Fibroblast of skin of abdomen (primary cell): ENCODE measurements at places on chromosomes 1 and 21.

DNA sequence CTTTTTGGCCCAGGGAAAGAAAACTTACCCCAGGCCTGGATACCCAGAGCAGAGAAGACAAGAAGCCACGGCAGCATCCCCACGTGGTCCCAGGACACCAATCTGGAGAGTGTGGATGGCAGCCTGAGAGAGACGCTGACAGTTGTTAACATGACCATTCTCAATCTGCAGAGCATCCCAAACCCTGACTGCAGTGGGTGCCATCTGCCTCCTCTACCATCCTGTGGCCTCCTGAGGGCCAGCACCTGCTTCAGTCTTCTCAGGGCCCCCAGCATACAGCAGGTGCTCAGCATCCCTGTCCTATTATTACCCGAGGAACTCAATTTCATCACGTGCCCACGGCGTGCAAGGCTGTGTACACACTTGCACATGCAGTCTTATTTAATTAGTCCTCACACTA, 785 bp downstream of the PGLYRP4 start:
- no peak for DNase-seq

GRCh38 chr1:159040206-159040605, 30.5 kb downstream of the IFI16 start:
- peak; percentile 77 for DNase-seq

GRCh38 chr1:44829506-44830384, 13.3 kb downstream of the PTCH2 start:
- DNase-seq = no peak

DNA sequence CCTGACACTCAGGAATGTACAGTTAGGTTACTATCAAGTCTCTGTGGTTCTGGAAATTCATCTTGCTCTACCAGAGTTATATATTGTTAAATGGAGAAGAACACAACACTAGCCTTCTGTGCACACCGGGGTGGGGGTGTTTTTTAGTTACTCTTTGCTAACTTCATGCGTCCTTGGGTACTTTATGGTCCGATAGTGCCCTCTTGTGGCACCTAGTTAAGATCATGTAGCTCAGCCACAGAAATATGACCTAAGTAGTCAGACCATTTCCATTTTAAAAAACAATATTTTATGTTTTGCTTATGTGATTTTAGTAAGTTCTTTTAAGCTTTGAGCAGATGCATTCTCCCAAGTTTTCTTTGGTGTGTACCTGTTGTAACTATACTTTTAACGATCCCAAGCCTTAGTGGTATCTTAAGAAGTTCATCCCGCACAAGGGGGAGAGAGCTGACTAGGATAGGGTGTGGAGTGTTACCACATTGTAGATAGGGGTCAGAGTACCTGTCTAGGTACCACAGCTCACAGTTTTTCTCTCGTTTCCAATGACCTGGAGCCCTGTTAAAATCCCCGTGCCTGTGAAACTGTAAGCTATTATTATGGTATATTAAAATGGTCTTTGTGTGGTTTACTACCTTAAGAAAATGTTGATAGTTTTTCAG, 20.6 kb upstream of the SH3D21 start:
- peak; percentile 82 for DNase-seq

DNA sequence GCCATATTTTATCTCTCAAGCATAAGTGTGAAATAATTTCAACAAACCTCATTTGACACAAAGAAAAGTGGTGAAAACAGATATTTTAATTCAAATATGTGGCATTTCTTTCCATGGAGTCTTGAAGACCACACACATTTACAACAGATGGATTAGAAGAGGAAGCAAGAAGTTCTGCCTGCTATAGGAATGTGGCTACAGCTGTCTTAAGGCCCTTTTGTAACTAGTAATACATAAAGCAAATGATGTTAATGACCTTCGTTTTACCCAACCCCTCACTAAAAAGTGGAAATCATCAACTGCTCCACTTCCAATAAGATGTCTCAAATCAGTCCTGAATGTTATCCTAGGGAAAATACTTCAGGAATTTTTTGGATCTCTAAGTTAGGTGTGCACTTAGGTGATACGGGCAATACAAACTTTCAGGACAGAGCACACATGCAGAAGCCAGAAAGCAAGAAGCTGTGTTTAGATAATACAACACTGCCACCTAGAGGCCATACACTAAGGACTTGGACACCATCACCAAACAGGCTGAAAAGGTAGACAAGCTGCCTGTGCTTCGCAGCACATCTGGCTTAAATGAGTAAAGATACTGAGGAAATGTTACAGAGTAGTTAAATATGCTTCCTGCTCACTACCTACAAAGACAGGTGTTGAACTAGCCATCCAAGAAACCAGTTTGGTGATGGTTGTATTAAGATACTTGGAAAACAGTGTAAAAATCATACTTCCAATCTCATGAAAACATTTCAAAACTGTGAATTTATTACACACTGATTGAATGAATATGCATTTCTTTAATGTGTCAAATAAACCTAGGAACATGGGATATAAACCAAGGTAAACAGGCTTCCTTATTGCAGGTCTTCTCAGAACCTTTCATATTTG, 24.4 kb downstream of the RRAGC start:
- peak; percentile 76 for DNase-seq

DNA sequence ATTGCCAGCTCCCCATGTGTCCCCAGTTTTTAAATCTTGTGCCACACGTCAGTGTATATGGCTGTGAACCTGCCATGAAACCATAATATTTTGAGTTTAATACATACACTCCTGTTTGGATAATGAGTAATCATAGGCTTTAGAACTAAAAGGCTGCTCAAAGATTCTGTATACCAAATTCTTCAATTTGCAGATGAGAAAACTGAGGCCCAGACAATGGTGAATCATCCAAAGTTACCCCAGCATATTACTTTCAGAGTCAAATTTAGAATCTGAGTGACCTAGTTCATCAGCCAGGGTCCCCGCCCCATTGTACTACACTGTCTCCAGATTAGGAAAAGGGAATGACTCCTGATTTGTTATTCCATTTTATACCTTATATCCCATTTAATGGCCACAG, 224.6 kb downstream of the FGGY start:
- DNase-seq = no peak

DNA sequence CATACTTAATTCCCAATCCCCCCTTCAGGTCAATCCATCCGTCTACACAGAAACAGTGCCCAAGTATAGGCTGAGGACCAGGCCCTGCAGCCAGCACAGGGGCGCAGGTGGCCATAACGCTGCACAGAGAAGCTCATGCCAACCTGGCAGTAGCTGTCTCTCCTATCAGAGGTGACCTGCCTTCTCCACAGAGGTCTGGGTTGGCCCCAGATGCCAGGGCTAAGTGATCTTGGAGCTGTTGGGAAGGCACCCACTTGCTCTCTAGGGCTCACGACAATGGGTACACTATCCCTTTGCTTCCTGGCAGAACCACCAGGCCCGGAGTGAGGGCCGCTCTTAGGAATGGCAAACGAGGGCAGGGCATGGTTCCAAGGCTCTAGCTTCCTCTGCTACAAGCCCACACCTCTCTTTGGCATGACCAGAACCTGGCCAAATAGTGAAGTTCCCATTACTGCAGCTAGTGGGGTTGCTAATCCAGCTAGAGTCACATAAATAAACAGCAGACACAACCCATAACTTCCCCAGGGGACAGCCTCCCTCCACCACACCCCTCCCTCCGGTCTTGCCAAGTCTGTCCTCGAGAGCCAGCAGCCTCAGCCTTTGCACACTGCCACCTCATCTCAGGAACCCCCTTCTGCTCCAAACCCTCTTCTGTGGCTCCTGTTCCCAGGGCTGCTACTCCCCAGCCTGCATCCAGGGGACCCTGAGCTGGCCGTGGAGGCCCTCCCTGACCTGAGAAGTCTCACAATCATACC, 113.0 kb downstream of the GLIS1 start:
- no peak for DNase-seq

GRCh38 chr1:37514350-37515184, at the start of gene MEAF6:
Gene MEAF6, minus strand, starts transcription at chr1:37514766. Its CDS starts 20 bp downstream, at chr1:37514746.
- DNase-seq = peak; percentile 80

DNA sequence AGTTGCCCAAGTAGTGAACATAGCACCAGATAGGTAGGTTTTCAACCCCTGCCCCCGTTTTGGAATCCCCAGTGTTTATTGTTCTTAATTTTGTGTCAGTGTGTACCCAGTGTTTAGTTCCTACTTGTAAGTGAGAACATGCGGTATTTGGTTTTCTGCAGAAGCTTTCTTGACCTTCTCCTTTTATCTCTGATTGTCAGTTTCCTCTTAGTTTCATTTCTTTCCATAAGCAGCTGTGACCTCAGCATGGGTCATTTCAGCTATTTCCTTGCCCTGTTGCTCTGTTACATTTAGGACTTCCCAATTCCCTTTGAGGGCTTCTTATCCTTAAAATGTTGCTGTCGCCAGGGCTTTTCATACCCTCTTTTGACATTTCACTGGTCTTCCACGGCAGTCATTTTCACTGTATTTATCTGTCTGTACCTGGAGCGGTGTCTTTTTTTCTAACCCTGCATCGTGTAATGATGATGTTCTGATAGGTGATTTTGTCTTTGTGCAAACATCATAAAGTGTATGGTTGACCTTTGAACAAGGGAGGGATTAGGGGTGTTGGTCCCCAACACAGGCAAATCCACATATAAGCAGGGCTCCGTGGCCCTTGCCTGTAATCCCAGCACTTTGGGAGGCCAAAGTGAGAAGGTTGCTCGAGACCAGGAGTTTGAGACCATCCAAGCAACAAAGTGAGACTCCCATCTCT, 15.0 kb downstream of the ITSN1 start:
- DNase-seq = no peak

DNA sequence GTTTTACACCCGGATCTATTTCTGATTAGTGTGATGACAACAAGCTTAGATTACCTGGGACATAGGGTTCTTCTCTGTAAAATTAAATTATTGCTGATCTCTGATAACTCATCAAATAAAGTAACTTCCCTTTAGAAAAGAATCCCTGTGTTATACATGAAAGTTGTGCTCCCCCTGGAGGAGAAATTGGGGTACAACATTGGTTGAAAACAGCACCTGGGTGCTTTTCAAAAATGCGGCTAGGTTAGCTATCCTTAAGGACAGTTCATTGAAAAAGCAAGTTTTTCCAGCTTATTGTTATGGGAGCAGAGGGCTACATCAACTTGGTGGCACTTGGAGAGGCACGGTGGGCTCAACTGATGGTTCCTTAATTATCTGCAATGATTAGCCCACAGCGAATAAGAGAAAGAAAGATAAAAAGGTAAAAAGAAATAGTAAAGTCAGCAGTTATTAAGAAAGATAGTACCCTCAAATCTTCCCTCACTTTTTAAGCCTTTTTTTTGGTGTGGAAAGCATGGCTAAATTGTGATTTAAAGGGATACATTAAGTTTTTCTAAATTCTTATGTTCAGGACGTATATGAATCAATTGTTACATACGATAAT, 97.8 kb downstream of the FMN2 start:
- DNase-seq = peak; percentile 32

GRCh38 chr1:192887426-192887825, 78.6 kb downstream of the RGS2 start:
- DNase-seq = no peak

DNA sequence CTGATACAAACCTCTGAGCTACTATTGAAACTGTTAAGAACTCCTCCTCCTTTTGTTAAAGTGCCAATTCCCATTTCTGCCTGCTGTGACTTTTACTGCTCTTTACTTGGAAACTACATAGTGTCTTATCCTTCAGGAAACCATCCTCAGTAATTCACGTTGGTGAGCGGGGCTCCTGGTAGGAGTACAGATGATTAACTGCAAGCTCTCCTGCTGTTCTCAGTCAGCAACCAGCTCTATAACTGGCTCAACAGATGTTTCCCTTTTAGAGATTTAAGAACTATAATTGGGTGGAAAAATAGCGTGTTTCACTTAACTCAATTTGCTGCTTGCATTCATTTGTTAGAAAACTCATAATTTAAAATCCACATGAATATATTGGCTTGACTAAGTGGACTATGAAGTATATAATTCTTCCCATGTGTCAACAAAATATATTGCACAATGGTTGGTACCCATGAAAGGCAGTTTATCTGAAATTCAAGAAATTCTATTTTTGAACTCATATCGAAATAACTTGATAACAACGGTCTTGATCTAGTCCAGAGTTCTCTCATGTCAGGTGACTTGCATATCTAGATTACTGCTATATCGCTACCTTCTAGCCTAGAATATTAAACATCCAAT, 574.0 kb downstream of the KCNT2 start:
- peak; percentile 4 for DNase-seq

DNA sequence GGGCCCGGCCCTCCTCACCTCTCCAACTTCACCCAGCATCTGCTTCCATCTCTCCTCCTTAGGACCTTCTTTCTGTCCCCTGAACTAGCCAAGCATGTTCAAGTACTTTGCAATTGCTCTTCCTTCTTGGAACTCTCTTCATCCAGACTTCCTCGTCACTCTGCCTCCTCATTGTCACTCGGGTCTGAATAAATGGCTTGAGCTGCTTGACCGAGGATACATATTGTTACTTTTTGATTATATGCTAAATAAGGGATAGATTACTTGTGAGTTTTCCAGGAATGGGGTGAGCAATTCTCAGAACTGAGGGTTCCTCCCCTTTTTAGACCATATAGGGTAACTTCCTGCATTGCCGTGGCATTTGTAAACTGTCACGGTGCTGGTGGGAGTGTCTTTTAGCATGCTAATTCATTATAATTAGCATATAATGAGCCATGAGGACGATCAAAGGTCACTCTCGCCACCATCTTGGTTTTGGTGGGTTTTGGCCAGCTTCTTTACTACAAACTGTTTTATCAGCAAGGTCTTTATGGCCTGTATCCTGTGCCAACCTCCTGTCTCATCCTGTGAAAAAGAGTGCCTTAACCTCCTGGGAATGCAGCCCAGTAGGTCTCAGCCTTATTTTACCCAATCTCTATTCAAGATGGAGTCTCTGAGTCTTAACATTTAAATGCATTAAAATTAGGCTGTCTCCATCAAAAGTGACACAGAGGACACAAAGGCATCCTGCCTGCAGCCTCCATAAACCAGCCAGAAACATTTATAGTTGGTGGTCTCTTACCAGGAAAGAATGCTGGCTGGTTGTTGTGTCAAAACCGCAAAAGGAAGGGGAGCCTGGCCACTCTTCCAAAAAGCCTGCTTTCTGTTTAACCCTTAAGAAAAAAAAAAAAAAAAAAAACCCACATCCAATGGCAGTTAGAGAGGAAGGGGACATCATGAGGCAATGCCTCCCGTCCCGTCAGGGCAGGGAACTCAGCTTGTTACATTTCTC, 179.3 kb downstream of the KAZN start:
- no peak for DNase-seq
